Foreskin keratinocyte (primary cell): ENCODE measurements at places on chromosomes 7 and 10. TPM values are rescaled to one million over a fixed set of nuclear protein-coding genes. Genes with fewer than 3 reads are reported as not detected.

Gene SLC13A1
- polyA plus RNA-seq = not detected in 2 replicates

Gene METTL27
- polyA plus RNA-seq = 14.3 and 24.7 TPM in 2 replicates

Gene PLXNA4
- polyA plus RNA-seq = not detected in 2 replicates

Gene SYT15B
- not detected in 2 replicates for polyA plus RNA-seq

Gene FAM25C
- polyA plus RNA-seq = 0.84 TPM in 1 of 2 replicates, not detected in the other

Gene MGAM2
- polyA plus RNA-seq = not detected in 2 replicates

Gene FLNC
- 0.20 and 0.38 TPM in 2 replicates for polyA plus RNA-seq

Gene RHOBTB1
- polyA plus RNA-seq = 0.91 and 1.2 TPM in 2 replicates

Gene ANKRD1
- 0.02 TPM in 1 of 2 replicates, not detected in the other for polyA plus RNA-seq

Gene PPP1R3A
- not detected in 2 replicates for polyA plus RNA-seq

Gene LOXL4
- 0.03 and 0.06 TPM in 2 replicates for polyA plus RNA-seq

Gene STEAP1B
- 2.1 and 12.3 TPM in 2 replicates for polyA plus RNA-seq

Gene MYL7
- not detected in 2 replicates for polyA plus RNA-seq

Gene AASS
- 1.7 and 2.4 TPM in 2 replicates for polyA plus RNA-seq

Gene PON3
- 1.6 and 2.6 TPM in 2 replicates for polyA plus RNA-seq

Gene MUC3A
- 0.37 and 0.77 TPM in 2 replicates for polyA plus RNA-seq

Gene ACSM6
- not detected in 2 replicates for polyA plus RNA-seq

Gene ACTL6B
- not detected in 2 replicates for polyA plus RNA-seq

Gene GTF2IRD2
- polyA plus RNA-seq = 4.4 and 5.0 TPM in 2 replicates

Gene FEZF1
- not detected in 2 replicates for polyA plus RNA-seq

Gene MALRD1
- 0.08 TPM in 1 of 2 replicates, not detected in the other for polyA plus RNA-seq

Gene CAV1
- 706 and 882 TPM in 2 replicates for polyA plus RNA-seq

Gene STYXL1
- 54.2 and 61.4 TPM in 2 replicates for polyA plus RNA-seq

Gene MBL2
- polyA plus RNA-seq = not detected in 2 replicates

Gene PLPP4
- 0.18 and 0.34 TPM in 2 replicates for polyA plus RNA-seq

Gene HKDC1
- 0.50 and 0.91 TPM in 2 replicates for polyA plus RNA-seq

Gene OR2A42
- not detected in 2 replicates for polyA plus RNA-seq

Gene NAT16
- polyA plus RNA-seq = not detected in 2 replicates

Gene OGDHL
- 0.16 and 0.19 TPM in 2 replicates for polyA plus RNA-seq

Gene RAPGEF5
- 0.51 and 0.54 TPM in 2 replicates for polyA plus RNA-seq

Gene ACADSB
- polyA plus RNA-seq = 1.5 and 2.3 TPM in 2 replicates

Gene SLC16A9
- polyA plus RNA-seq = 2.5 and 9.8 TPM in 2 replicates

Gene DMTF1
- 8.7 and 9.3 TPM in 2 replicates for polyA plus RNA-seq

Gene ZC3HAV1L
- polyA plus RNA-seq = 0.18 and 0.39 TPM in 2 replicates

Gene VAX1
- 0.07 and 0.15 TPM in 2 replicates for polyA plus RNA-seq

Gene HDAC9
- 3.1 and 3.5 TPM in 2 replicates for polyA plus RNA-seq

Gene IFIT2
- 1.0 and 1.1 TPM in 2 replicates for polyA plus RNA-seq

Gene ARID5B
- polyA plus RNA-seq = 2.0 and 2.6 TPM in 2 replicates

Gene MRC1
- polyA plus RNA-seq = 0.01 TPM in 1 of 2 replicates, not detected in the other

Gene PIK3AP1
- polyA plus RNA-seq = 0.01 TPM in 1 of 2 replicates, not detected in the other
